Astrocyte (in vitro differentiated cells and primary cell): ENCODE measurements at places on chromosomes 2 and 18. TPM values are rescaled to one million over a fixed set of nuclear protein-coding genes. Genes with fewer than 3 reads are reported as not detected.
A peak's percentile ranks its signal among the peaks of the same experiment; 100 is the strongest.

DNA sequence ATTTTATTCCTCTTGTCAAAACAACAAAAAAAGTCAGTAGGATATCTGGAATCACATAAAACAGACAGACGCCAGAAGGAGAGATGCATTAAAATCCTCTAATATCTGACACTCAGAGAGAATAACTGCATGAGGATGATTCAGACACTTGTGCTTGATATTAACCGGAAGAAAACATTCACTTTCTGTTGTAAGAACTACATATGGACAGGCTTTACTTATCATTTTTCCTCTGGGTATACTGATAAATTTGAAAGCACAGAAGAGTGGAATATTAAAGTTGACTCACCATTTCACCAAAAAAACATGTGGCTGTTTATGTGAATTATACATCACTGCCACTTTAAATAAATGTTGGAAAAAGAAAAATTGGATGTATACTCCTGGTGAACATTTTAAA, 589.1 kb upstream of the CDH2 start:
- peak; percentile 30 for DNase-seq
- H3K27me3 ChIP-seq, result no peaks in the 10 kb centered on the region
- no peak overlapping the region for H3K4me3 ChIP-seq
- peaks cover 10% of the 10 kb centered on the region for H3K4me1 ChIP-seq
- H3K27ac ChIP-seq, result no peak overlapping the region

- H3K27ac ChIP-seq, result no peak overlapping the region
- no peak for DNase-seq
- no peaks in the 10 kb centered on the region for H3K4me1 ChIP-seq
- H3K36me3 ChIP-seq, result no peaks in the 10 kb centered on the region
- H3K4me3 ChIP-seq, result no peak overlapping the region
- no peaks in the 10 kb centered on the region for H3K27me3 ChIP-seq
Measured at GRCh38 chr2:129755786-129756185, 223.7 kb upstream of the RAB6C start.

The MC2R gene
- total RNA-seq, result not detected in 2 replicates

DNA sequence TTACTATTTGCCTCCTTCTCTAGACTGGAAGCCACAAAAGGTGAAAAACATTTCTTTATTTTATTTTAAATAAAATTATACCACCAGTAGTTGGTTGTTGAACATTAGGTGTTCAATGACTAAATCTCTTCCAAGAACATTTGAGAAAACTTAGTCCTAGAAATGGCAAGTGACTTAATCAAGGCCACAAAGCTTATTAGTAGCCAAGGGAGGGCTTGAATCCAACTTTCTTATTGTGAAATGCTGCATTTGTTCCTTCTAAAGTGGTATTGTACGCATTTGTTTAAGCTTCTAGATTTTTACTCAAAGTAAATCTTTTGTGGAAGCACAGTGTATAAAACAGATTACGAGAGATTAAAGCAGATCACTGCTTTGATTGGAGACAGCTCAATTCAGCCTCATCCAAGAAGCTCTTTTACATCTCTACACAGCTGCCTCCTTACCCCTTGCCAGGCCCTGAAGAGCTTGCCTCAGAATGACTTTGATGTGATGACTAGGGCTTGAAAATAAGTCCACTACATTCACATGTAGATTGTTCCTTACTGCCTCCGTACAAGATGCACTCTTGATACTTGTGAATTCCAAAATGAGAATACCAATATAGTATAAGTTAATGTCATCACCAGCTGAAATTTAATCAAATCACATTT, 244.8 kb downstream of the XIRP2 start:
- H3K4me1 ChIP-seq, result peaks cover 14% of the 10 kb centered on the region
- H3K27ac ChIP-seq, result no peak overlapping the region
- no peaks in the 10 kb centered on the region for H3K27me3 ChIP-seq
- no peaks in the 10 kb centered on the region for H3K36me3 ChIP-seq
- DNase-seq, result no peak

DNA sequence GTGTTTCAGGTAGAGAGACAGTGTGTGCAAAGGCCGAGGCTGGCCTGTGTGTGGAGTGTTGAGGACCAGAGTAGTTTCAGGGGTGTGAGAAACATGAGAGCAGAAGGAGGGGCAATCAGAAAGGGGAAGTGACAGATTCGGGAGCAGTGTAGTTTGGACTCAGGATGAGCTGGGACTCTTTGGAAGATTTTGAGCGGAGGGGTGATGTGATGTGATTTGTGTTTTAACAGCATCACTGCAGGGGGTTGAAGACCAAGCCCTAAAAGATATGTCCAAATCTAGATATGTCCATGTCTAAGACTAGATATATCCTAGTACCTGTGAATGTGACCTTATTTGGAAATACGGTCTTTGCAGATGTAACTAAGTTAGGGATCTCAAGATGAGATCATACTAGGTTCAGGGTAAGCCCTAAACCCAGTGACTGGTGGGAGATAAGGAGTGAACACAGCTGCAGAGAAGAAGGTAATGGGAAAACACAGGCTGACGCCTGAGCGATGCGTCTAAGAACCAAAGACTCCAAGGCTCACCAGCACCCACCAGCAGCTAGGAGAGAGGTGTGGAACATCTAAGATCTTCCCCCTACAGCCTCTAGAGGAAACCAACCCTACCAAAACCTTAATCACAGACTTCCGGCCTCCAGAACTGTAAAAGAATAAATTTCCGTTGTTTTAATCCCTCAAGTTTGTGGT, 38.5 kb upstream of the MYO3B start:
- H3K27me3 ChIP-seq, result no peaks in the 10 kb centered on the region
- H3K36me3 ChIP-seq, result no peaks in the 10 kb centered on the region
- no peak for DNase-seq
- H3K27ac ChIP-seq, result no peak overlapping the region
- no peaks in the 10 kb centered on the region for H3K4me1 ChIP-seq

DNA sequence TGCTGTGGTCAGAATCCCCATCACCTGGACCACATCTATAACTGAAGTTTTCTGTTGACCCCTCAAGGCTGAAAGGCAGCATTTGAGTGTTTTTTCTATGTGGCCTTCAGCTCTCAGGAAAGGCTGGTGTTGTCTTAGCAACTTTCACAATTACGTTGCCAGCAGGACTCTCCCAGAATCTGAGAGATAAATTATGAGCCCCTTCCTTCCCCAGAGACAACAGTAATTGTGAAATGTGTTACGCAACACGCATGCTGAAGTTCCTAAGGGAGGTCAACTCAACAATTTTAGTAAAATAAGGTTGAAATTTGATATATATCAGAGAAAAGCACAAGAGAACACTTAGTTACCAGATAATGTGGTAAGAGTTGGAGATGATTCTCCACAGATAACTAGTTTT, 216.5 kb upstream of the SLC8A1 start:
- no peak overlapping the region for H3K27ac ChIP-seq
- no peak for DNase-seq
- no peaks in the 10 kb centered on the region for H3K36me3 ChIP-seq
- no peaks in the 10 kb centered on the region for H3K27me3 ChIP-seq
- no peak overlapping the region for H3K4me3 ChIP-seq

The GPR17 gene
- total RNA-seq, result 0.18 TPM in 1 of 2 replicates, not detected in the other

GRCh38 chr2:24016376-24016761, 6.5 kb downstream of the MFSD2B start:
- no peaks in the 10 kb centered on the region for H3K36me3 ChIP-seq
- H3K4me1 ChIP-seq, result peaks cover 16% of the 10 kb centered on the region
- H3K27ac ChIP-seq, result peak overlapping the region; percentile 77
- no peak for DNase-seq
- no peak overlapping the region for H3K4me3 ChIP-seq
- H3K27me3 ChIP-seq, result no peaks in the 10 kb centered on the region

The CHRNA1 gene
- 3.7 and 5.9 TPM in 2 replicates for total RNA-seq

GRCh38 chr2:134108113-134108512, 145.8 kb upstream of the MGAT5 start:
- H3K27me3 ChIP-seq, result peaks cover 2% of the 10 kb centered on the region
- no peak overlapping the region for H3K27ac ChIP-seq
- H3K4me1 ChIP-seq, result no peaks in the 10 kb centered on the region
- no peak overlapping the region for H3K4me3 ChIP-seq

The NDC80 gene
- total RNA-seq, result 1.9 and 3.5 TPM in 2 replicates

DNA sequence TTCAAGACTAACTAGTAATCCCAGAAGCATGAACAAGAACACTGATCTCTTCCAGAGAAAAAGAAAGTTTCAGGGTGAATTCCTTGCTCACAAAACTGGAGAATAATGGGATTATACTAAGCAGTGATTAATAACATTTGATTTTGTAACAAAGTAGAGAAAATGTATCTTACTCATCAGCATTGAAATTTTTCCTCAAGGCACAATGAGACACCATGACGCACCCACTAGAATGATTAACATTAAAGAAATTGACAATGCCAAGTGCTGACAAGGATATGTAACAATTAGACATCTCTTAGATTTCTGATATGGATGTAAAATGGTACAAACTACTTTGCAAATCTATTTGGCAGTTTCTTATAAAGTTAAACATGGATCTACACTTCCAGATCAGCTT, 101.1 kb upstream of the EPHA4 start:
- no peaks in the 10 kb centered on the region for H3K27me3 ChIP-seq
- no peak overlapping the region for H3K4me3 ChIP-seq
- H3K36me3 ChIP-seq, result no peaks in the 10 kb centered on the region
- peak; percentile 49 for DNase-seq
- H3K27ac ChIP-seq, result no peak overlapping the region

DNA sequence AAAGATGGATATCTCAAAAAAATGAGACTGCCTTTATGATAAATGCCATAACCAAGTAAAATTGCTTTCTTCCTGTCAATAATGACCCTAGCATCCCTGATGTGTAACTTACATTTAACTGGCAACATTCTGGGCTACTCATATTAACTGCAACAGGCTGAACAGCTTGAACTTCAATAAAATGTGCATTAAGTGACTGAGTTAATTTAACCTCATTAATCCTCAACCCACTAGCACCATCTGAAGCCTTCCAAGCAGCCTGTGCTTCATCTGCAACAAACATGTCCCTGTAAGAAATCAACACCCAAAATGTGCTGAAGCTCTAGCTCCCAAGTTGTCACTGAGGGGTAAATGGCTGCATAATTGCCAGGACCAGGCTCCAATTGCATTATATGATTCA, 296.2 kb upstream of the ZC3H15 start:
- no peak for DNase-seq
- no peak overlapping the region for H3K27ac ChIP-seq
- no peaks in the 10 kb centered on the region for H3K27me3 ChIP-seq
- no peaks in the 10 kb centered on the region for H3K36me3 ChIP-seq

The CXCR1 gene
- not detected in 2 replicates for total RNA-seq

DNA sequence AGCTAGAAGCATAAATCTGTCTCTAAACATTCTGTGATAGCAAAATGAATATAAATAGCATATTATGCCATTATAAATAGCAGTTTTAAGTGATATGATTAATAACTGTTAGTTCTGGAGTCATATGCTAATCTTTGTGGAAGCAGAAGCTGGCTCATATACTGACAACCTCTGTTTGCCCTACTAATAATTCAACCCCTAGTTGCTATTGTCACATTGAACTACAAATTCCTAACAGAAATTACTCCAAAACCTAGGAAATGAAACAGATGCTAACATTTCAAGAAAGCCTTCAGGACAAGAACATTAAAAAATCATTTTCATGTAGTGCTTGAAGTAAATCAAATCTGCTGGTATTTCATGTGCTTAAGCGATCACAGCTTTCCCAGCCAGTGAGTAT, 28.2 kb downstream of the CALCRL start:
- no peaks in the 10 kb centered on the region for H3K27me3 ChIP-seq
- no peak for DNase-seq
- no peak overlapping the region for H3K4me3 ChIP-seq
